ENCODE measurements at places on chromosomes 6 and 20. TPM values are rescaled to one million over a fixed set of nuclear protein-coding genes. Genes with fewer than 3 reads are reported as not detected.

- DNase-seq: no peak
- H3K27ac ChIP-seq: no peak overlapping the region
- no peak overlapping the region for H3K4me3 ChIP-seq
- no peaks in the 10 kb centered on the region for H3K4me1 ChIP-seq
- H3K36me3 ChIP-seq: no peaks in the 10 kb centered on the region
These were observed 175.5 kb downstream of the MYLK4 start for GRCh38 chr6:2575236-2575635.

- no peaks in the 10 kb centered on the region for H3K27me3 ChIP-seq
- no peaks in the 10 kb centered on the region for H3K36me3 ChIP-seq
- no peak overlapping the region for H3K27ac ChIP-seq
- no peaks in the 10 kb centered on the region for H3K4me1 ChIP-seq
These were observed 23.0 kb downstream of the APCDD1L start for GRCh38 chr20:58492074-58492718.

GRCh38 chr20:51574248-51575033 lies 31.9 kb upstream of the NFATC2 start:
- no peak for DNase-seq
- H3K27ac ChIP-seq: no peak overlapping the region
- H3K4me3 ChIP-seq: no peak overlapping the region
- peaks cover 13% of the 10 kb centered on the region for H3K4me1 ChIP-seq

DNA sequence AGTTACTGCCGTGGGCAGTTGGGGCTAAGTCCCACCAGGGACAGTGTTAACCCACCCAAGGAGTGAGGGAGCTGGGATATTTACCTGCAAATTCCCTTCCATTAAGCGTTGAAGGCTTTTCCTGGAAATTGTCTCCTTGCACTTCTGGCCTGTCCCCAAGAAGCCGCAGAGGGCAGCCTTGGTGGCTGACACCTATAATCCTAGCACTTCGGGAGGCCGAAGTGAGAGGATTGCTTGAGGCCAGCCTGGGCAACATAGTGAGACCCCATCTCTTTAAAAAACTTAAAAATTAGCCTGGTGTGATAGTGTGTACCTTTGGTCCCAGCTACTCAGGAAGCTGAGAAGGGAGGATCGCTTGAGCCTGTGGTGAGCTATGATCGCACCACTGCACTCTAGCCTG lies 204.4 kb downstream of the EYA2 start:
- no peak overlapping the region for H3K27ac ChIP-seq
- H3K36me3 ChIP-seq: no peaks in the 10 kb centered on the region
- H3K27me3 ChIP-seq: no peaks in the 10 kb centered on the region
- H3K4me3 ChIP-seq: no peak overlapping the region
- DNase-seq: no peak
- H3K4me1 ChIP-seq: no peaks in the 10 kb centered on the region

GRCh38 chr6:24554474-24554873 lies 59.7 kb downstream of the ALDH5A1 start:
- H3K36me3 ChIP-seq: no peaks in the 10 kb centered on the region
- no peak for DNase-seq
- no peaks in the 10 kb centered on the region for H3K4me1 ChIP-seq
- no peaks in the 10 kb centered on the region for H3K27me3 ChIP-seq
- no peak overlapping the region for H3K27ac ChIP-seq

Gene ECT2L
- not detected for polyA plus RNA-seq

Gene PTGIS
- 6.1 TPM for polyA plus RNA-seq

Gene SCUBE3
- 81.8 TPM for polyA plus RNA-seq

Gene TBCC
- polyA plus RNA-seq: 53.3 TPM

Measured in cardiac muscle cell (in vitro differentiated cells and primary cell).